Activated CD8-positive, alpha-beta memory T cell treated with anti-CD3 and anti-CD28 coated beads for 1 hour (primary cell): ENCODE measurements at places on chromosomes 7 and 10.
A peak's percentile ranks its signal among the peaks of the same experiment; 100 is the strongest.

DNA sequence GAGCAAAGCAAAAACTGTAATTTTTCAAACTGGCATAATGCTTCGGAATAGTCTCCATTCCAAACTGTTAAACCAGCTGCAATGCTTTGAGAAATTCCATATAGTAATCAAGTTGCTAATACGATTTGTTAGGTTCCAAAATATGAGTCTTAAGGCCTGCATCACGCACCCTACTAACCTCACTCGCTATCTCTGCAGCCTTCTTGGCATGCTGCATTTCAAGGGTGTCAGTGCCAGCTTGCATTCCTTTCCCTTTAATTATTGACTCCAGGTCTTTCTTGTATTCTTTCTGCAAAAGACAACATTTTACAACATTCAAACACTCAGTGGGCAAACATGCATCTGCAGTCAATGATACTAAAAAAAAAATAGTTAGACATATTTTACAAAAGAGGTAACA lies 61.8 kb downstream of the NEBL start:
- DNase-seq: no peak

- no peak for DNase-seq
Measured at GRCh38 chr7:47387506-47387905, 194.4 kb downstream of the TNS3 start.

GRCh38 chr10:97676770-97677581 lies 10.1 kb downstream of the AVPI1 start:
- DNase-seq: peak; percentile 32

DNA sequence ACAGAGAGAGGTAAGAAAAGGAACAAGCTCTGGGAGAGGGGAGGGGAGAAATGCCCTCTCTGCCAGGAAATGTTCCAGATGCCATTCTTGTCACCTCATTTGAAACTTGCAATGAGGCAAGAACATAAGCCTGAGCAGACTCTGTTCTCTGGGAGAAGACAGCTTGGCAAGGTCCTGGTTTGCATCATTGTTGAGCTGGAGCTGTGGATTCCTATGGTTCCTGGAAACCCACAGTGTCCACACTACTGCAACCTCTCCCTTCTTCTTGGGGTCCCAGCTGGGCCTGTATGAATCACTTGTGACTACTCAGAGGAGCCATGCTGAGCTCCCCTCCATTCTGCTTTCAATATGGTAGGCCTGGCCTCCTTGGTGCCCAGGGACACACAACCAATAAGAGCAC lies 60.8 kb upstream of the HECTD2 start:
- no peak for DNase-seq

- DNase-seq: peak; percentile 17
Measured at GRCh38 chr10:74078037-74078436, 72.6 kb downstream of the AP3M1 start.

GRCh38 chr7:53351681-53352080 lies 316.2 kb downstream of the POM121L12 start:
- DNase-seq: no peak

DNA sequence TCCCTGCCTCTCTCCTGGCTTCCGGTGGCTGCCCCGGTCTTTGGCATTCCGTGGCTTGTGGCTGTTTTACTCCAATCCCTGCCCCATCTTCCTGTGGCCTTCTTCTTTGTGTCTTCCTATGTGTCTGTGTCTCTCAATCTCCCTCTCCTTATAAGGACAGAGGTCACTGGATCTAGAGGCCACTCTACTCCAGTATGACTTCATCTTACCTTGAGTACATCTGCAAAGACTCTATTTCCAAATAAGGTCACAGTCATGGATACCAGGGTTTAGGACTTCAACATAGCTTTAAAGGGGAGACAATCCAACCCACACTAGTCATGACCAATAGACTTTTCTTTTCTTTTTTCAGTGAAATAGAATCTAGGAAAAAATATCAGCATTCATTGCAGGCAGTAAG lies 153.3 kb upstream of the INSYN2A start:
- DNase-seq: no peak

DNA sequence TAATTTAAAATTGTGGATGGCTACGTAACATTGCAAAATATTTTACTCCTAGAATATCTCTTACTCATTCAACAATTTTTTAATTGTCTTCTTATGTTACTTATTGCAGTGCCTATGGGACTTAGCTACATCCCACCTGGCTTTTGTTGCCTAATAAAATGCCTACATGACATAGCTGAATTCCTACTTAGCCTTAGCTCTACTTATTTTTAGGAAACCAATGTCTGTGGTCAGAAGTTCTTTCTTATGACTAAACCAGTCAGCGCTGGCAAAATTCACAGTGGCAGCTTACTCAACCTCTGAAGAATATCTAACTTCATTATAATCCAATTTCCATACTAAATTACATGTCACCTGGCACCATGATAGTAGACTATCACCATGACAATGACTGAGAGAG lies 1612.4 kb upstream of the LRRTM3 start:
- DNase-seq: no peak

- no peak for DNase-seq
Measured at GRCh38 chr7:96407427-96407826, 85.5 kb upstream of the SLC25A13 start.

- DNase-seq: no peak
Measured at GRCh38 chr7:28405662-28406061, 6.7 kb upstream of the CREB5 start.

GRCh38 chr10:54800741-54801421 lies at the start of gene PCDH15:
TSS of gene PCDH15 (minus strand) at chr10:54801231. CDS start at chr10:54664262, 136,969 bp downstream.
- no peak for DNase-seq

- DNase-seq: no peak
Measured at GRCh38 chr7:116329686-116330503, 119.6 kb downstream of the TES start.

DNA sequence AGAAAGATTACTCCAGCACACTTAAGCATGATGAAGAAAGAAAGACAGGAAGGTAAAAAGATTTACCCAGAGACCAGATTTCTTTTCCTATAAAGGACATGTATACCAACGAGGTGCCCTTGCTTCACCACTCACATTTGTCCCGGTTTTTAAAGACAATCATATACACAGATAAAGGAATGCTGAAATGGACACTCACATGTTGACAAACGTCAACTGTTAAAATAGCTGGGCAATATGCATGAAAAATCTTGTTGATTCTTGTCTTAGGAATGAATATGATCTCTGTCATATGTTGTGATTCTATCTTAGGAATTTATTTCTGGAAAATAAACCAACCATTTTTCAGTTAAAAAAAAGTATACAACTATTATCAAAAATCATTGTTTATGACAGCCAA lies 158.2 kb downstream of the SRPK2 start:
- no peak for DNase-seq

GRCh38 chr10:43226851-43227845 lies 39.7 kb downstream of the RASGEF1A start:
- DNase-seq: no peak

DNA sequence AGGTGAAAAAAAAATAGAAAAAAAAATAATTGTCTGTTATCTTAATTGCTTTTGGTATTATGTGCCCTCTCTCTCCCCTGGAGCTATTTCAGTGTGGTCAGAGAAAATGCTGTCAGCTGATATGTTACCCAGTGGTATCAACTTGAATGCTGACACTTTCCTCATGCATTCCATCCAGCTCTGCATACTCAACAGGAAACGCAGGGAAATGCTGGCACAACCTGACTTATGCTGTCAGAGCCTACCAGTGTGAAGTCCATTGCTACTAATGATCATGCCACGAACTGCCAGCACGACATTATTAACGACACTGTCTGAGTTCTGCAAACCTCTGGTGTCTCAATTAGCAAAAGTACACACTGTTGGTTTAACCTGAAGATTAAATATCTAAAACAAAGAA lies 182.8 kb downstream of the ZWINT start:
- no peak for DNase-seq

DNA sequence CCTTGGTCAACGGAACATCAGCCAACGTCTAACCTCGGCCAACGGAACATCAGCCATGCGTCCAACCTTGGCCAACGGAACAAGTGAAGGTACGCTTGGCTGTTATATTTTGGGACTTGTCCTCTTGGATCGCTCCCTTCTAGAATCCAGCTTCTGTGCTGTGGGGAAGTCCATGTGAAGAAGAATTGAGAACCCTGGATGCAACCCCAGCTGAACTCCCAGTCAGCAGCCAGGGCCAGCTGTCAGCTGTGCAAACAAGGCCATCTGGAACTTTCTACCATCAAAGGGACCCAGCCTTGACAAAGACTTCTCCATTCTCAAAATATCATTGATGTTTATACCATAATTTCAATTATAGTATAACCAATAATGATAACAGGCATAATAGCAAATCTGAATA lies 43.3 kb upstream of the ITGA8 start:
- no peak for DNase-seq

DNA sequence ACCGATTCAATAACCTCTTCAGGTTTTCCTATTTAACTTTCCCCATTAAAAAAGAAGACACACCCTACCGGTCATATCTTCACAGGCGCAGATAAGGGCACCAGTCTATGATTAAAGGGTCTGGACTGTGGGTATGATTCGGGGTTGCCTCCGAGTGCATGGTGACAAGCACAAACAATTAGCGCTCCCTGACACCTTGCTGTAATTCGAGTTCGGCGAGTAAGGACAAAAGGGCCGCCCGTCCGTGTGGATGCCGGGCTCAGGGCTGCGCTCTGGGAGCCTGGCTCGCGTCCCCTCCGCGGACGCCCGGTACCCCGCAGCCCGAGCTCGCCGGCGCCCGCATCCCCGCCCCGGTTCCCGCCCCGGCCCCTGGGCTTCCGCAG lies 111.9 kb upstream of the RHEB start:
- DNase-seq: no peak

DNA sequence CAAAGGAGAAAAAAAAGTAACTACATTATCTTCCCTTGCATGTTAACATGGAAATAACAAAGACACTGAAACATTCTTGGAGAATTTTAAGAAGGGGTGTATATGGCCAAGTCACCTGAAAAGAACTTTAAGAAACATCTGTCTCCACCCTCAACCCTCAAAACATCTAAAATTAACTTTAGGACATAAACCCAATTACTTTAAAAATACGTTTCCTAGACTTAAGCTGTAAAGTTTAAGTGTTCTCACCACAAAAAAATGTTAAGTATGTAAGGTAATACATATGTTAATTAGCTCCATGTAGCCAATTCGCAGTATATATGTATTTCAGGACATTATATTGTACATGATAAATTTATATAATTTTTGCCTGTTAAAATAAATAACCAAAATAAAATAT lies 71.1 kb upstream of the GLCCI1 start:
- no peak for DNase-seq

GRCh38 chr7:38781991-38782390 lies 127.0 kb downstream of the VPS41 start:
- DNase-seq: no peak

DNA sequence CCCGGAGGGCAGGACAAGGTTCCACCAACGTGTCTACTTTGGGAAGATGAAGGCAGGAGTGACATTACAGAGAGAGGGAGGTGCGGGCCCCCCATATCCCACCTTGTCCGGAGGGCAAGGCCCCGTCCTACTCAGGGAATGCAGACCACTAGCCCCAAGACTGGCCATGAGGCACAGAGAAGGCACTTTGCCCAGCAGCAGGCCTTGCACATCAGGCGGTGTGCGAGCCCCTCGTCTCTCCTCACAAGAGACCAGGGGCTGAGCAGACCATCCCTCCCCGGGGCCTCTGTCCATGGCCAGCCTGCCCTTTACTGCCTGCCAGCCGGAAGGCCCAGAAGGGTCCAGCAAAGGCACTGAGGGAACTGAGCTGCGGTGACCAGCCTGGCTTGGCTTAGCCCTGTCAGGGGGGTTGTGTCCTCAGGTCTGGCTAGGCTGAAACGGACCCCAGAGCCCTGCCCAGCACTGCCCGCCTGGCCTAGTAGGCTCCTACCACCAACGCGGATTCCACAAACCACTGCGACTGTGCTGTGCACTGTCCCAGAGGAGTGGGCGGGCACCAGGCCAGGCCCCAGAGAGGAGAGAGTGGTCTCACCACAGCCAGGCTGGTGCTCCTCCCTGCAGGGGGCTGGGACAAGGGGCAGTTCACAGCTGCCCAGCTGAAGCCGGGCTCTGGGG lies 16.7 kb downstream of the CAMK2B start:
- DNase-seq: no peak

GRCh38 chr7:70520611-70521010 lies 611.3 kb upstream of the GALNT17 start:
- no peak for DNase-seq

DNA sequence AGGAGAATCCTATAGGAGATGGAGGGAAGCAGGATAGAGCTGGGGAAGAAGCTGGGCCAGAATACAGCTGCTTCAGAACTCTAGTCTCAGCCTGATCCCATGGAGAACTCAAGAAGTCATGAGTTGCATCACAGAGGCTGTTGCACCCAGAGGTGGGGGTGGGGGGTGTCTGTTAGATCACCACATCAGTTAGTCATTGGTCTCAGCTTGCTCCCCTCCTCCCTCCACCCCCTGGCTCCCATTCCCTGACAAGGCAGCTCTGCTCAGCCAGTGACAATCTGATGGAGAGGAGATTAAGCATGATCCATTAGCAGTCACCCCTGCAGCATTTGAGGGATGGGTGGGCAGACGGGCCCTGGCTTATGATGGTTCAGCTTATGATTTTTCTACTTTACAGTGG lies 58.4 kb upstream of the FGL2 start:
- no peak for DNase-seq

GRCh38 chr10:115214829-115215228 lies 121.7 kb downstream of the ATRNL1 start:
- DNase-seq: no peak

DNA sequence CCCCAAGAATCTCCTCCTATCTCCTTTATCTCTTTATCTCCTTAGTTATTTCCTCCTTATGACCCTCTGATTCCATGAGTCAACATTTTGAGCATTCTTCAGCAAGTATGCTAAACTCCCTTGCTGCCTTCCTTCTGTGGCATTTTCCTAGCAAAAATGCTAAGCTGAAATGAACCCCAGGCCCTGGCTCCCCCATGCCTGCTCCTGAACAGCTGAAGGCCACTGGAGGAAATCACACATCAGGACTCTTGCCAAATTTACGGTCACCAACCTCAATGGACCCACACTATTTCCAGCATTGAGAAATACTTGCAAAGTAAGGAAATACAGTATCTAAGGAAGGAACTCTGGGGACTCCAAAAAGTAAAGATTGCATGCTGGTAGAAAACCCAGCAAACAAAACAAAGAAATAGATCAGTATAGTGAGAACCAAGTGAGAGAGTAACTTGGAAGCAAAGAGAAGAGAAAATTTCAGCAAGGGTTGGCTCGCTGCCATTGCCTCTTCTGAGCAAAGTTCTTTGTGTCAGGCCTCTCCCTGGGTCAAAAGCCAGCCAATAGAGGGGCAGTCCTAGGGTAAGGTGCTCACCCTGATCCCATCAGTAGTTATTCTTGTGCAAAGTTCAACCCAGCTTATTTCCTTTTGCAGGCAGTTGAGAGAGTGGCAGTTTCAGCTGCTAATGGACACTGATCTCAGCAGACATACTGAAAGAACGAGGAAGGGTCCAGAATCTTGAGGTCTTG lies 5.1 kb upstream of the PLEKHS1 start:
- no peak for DNase-seq

GRCh38 chr10:31994926-31995325 lies 61.3 kb downstream of the KIF5B start:
- no peak for DNase-seq
